ENCODE measurements at places on chromosomes 16 and 17.

DNA sequence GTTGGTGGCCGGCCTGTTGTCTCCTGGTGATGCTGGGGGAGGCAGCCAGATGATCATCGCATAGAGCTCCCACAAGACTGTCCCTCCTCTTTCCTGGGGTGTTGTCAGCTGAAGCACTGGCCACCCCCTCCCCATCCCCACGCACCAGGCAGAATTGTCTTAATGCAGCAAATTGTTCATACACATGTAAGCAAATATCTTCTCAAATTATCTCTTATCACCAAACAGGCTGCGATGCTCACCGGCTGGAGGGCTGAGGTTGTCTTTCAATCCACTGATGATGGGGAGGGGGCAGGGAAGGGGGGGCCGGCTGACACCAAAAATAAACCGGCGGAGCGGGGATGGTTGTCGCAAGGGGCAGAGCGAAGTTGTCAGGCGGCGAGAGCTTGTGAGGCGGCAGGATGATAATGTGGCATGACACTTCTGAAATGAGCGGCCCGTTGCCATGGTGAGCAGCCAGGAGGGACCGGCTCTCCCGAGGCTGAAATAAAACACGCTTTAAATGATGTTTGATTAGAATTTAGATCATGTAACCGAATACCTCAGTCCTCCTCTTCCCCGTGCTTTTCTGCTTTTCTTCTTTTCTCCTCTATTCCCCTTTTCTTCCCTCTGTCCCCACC, 59.8 kb downstream of the MRM1 start:
- DNase-seq = no peak

DNA sequence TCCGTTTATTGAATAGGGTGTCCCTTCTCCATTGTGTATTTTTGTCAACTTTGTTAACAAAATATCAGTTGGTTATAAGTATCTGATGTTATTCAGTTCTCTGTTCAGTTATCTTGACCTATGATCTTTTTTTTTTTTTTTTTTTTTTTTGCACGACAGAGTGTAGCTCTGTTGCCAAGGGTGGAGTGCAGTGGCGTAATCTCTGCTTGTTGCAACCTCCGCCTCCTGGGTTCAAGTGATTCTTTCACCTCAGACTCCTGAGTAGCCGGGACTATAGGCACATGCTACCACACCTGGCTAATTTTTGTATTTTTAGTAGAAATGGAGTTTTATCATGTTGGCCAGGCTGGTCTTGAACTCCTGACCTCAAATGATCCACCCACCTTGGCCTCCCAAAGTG, 215.8 kb downstream of the BCAS3 start:
- DNase-seq = no peak

- DNase-seq = no peak
These were observed 3.6 kb downstream of the QRICH2 start for GRCh38 chr17:76304226-76305134.

- DNase-seq = no peak
These were observed 108.5 kb upstream of the RCVRN start for GRCh38 chr17:10013365-10014112.

GRCh38 chr17:27423651-27424050, 32.6 kb upstream of the KSR1 start:
- no peak for DNase-seq

GRCh38 chr17:60599220-60599619, 773 bp upstream of the PPM1D start:
- no peak for DNase-seq

- no peak for DNase-seq
These were observed 3.6 kb downstream of the HOXB6 start for GRCh38 chr17:48601207-48601538.

DNA sequence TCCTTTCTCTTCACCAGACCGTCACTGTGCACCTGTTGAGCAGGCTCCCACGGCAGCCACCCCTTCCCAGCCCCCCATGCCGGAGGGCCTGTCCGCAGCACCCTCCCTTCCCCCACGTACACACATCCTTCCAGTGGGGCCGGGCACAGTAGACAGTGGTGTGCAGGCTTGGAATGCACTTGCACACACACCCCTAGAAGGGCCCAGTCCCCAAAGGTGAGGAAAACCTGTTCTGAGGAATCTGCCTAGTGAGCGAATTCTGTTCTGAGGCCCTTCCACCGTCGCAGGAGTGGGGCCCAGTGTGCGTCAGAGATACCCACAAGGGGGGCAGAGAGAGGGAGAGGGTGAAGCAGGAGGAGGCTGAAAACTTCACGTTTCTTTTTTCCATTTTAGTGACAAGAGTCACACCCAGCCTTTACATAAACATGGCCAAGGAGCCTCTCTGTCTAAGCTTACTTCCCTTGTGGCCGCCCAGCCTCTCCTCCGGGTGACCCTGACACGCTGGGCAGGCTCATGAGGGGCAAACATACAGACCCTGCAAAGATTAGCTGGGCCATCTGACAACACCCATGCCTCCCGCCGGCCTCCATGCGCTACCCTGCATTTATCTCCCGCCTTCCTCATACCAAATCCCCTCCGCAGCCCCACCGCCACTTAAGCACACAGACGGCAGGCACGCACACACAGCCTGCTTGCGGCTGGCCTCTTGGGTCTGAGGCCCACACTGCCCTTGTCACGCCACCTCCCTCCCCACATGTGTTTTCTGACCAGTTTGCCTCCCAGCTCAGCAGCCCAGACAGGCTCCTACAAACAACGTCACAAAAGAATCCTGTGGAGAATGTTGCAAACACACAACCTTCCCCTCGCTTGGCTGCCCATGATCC, 1.8 kb downstream of the ZBTB4 start:
- DNase-seq = peak; percentile 66

GRCh38 chr16:88700636-88701482, 5.3 kb downstream of the RNF166 start:
- peak; percentile 98 for DNase-seq

- DNase-seq = no peak
These were observed 65.1 kb upstream of the HAS3 start for GRCh38 chr16:69040144-69040909.

DNA sequence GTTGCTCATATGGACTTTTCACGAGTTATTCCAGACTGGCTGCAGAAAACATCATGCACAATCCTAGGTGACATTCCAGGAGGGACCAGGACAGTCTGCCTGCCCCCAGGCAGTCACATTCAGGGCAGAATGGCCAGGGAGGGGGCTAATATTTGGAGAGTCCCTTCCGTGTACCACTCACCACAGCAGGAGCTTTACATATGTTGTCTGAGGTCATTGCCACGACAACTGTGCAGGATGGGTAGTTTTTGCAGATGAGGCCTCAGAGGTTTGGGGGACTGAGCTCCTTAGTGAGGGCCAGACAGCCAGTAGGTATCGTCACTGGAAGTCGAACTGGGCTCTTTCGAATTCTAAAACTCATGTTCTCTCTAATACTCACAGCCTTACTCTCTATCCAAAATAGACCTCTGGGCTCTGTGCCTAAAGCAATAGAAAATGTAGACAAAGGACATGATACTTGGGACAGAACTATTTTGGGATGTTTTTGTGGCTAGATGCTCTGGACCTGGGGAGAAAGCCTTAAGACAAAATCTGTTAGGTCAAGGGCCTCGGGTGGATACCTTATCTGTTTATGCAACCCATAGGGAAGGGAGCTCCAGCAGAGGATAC, 338.5 kb downstream of the MAF start:
- no peak for DNase-seq

GRCh38 chr17:76671912-76672262, 28.3 kb upstream of the ST6GALNAC1 start:
- no peak for DNase-seq

DNA sequence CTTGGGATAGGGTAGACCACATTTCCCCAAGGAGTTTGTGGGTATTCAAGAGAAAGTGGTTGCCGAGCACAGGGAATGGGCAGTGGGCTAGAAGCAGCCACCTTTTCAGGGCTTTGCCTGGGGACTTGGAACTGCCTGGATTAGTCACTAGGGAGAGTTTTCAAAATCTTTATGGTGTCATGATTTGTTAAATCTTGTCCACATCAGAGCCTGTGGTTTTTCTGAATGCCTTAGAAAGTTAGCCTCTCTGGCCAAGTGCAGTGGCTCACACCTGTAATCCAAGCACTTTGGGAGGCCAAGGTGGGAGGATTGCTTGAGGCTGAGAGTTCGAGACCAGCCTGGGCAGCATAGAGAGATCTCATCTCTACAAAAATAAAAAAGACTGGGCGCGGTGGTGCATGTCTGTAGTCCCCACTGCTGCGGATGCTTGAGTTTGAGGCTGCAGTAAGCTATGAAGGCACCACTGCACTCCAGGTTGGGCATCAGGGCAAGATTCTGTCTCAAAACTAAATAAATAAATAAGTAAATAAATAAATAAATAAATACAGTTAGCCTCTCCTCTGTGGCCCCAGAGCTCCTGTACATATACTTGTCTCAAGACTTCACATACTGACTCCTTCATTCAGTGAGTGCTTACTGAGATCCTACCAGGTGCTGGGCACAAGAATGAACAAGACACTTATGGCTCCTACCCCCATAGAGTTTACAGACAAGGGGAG, 76.3 kb upstream of the HNF1B start:
- no peak for DNase-seq

- DNase-seq = no peak
These were observed 10.7 kb upstream of the STAC2 start for GRCh38 chr17:39236450-39236927.

DNA sequence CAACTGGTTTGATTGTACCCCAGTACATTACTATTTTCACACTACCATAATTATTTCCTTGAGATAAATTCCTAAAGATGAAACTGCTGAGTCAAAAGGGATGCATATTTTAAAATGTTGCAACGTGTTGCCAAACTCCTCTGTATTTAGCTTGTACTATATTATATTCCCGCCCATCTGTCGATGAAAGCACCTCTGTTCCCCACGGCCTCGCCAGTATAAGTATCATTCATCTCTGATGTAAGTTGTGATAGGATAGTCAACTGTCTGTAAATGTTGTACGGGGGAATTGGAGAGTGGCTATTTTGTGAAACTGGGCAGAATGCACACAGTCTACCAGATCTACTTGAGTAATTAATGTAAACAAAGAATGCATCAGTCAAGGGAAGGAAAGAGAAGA, 47.7 kb upstream of the TNRC6A start:
- no peak for DNase-seq

- DNase-seq = no peak
These were observed 19.1 kb upstream of the HEXD start for GRCh38 chr17:82399041-82399441.

DNA sequence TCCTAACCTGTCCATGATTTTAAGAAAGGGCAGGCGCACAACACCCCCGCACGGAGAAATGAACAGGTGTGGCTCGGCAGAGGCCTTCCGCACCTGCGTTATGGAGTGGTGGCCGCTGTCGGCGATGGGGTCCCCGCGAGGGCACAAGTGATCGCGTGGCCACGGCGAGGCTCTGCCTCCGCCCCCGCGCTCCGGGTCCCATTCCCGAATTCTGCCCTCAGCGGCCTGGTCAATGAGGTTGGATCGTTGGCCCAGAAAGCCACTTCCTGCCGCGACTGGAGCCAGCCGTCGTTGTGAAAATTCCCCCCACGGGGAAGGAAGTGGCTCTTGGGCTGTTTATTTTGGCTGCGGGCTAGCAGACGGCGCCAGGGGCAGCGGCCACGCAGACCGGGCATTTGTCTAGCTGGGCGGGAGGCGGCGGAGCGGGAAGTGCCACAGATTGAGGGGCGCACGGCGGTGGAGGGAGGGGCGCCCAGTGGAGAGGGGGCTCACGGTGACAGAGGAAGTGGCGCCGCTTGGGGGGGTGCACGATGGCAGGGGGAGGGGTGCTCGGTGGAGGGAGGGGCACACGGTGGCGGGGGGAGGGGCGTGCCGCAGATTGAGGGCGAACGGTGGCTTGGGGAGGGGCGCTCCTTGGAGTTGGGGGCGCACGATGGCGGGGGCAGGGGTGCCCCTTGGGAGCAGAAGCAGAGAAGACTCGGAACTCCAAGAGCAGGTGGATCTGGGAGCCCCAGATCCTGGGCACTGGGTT, 25.0 kb downstream of the MRC2 start:
- DNase-seq = peak; percentile 49

DNA sequence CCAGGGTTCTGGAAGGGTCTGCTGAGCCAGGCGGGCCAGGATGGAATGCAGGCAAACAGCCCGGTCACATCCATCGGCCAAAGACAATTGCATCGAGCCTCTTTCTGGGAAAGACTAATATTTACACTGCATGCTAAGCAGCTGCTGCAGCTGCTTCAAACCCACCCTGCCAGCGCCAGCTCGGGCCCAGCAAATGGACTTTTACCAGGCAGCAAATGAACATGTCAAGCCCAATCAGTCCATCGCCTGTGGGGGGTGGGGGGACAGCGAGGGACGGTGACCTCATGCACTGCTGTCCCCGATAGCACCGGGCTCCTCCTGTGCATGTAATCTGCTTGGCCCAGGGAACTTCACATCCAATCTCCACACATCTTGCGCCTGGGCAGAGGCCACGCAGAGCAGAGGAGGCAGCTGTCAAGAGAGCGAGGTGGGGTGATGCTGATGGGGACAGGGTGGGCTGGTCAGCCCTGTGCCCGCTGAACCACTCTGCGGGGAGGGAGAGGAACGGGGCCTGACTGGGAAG, 39.4 kb upstream of the CDH5 start:
- DNase-seq = no peak

- DNase-seq = no peak
These were observed 24.8 kb upstream of the NSRP1 start for GRCh38 chr17:30091771-30092170.

- DNase-seq = no peak
These were observed at the start of gene SOX8 for GRCh38 chr16:981695-982144. TSS of gene SOX8 (plus strand) at chr16:981770. CDS start at chr16:981923, 153 bp downstream.

DNA sequence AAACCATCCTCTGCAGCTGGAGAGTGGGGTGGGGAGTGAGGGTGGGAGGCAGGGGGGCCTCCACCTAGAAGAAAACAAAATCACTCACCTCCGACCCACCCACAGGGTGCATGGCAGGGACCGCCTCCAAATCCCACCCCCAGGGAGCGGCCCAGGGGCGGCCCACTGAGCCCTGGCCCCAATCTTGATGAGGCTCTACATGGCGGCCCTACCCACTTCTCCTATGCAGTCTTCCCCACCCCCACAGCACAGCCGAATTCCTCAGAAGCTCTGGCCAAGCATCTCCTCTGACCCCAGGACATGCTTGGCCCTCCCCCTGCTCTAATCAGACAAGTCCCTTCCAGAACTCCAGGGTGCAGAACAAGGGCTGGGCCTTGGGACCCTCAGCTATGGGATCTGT, 18.2 kb upstream of the FASN start:
- DNase-seq = no peak

- no peak for DNase-seq
These were observed 2.1 kb upstream of the NAGS start for GRCh38 chr17:44002141-44002848.

DNA sequence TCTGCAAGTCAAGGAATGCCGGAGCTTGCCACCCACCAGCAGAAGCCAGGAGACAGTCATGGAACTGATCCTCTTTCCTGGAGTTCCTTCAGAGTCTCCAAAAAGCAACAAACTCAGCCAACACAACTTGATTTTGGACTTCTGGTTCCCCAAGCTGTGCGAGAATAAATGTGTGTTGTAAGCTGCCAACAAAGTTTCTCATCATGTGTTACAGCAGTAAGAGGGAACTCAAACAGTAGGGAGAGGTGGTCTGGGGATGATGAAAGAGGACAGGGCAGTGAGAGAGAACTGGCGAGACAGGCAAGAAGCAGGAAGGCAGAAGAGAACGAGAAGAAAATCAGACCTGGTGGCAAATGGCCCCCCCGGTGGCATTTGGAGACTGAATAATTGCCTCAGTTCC, 204.9 kb downstream of the MAF start:
- no peak for DNase-seq
